ENCODE measurements at places on chromosomes 2 and 18.

GRCh38 chr2:51782921-51783765 is 751.2 kb upstream of the NRXN1 start:
- no peak for DNase-seq

- DNase-seq: no peak
Measured at GRCh38 chr18:13441736-13442135, 223.2 kb downstream of the LDLRAD4 start.

- DNase-seq: no peak
Measured at GRCh38 chr18:51537487-51537886, 340.0 kb upstream of the MEX3C start.

- DNase-seq: no peak
Measured at GRCh38 chr2:150994076-150994475, 267.6 kb downstream of the RBM43 start.

GRCh38 chr2:11839916-11840315 is 93.5 kb downstream of the LPIN1 start:
- no peak for DNase-seq
